ENCODE measurements at places on chromosomes 3 and 15.

GRCh38 chr15:93089727-93090305, 805 bp upstream of the RGMA start:
- no peak for DNase-seq

DNA sequence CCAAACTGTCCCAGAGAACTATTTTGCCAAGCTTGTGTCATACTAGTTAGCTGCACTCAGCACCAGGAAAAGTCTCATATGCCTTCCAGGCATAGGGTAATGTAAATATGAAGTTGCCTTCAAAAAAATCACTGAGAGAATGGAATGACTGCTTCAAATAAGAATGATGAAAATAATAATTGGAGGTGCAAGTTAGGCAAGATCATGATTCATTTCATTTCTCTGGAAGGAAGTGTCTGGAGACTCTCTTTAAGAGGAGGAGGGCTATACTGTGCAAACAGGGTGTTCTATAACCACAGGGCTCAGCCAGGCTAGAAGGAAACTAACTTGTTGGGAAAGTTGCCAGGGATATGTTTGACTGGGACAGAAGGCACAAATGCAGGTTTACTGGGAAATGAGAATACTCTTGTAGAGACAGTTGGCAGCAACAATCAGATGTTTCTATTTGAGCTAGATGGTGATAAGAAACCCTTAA, 4.3 kb downstream of the SIDT1 start:
- DNase-seq: no peak

- peak; percentile 13 for DNase-seq
Observed at GRCh38 chr3:194688200-194688740, 2.6 kb downstream of the FAM43A start.

DNA sequence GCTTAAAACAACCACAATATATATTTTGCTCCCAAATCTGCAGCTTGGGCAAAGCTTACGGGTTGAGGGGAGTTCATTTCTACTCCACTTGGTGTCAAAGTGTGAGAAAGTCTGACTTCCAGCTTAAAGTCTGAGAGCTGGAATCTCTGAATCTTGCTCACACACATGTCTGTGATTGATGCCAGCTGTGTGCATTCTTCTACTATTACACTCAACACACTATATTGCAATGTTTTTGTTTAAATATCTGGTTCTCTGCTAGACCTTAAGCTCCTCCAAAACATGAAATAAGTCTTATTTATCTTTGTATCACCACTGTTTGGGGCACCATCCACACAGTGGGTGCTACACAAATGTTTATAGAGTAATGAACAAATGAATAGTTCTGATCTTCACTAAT, 36.7 kb upstream of the SECISBP2L start:
- DNase-seq: no peak

DNA sequence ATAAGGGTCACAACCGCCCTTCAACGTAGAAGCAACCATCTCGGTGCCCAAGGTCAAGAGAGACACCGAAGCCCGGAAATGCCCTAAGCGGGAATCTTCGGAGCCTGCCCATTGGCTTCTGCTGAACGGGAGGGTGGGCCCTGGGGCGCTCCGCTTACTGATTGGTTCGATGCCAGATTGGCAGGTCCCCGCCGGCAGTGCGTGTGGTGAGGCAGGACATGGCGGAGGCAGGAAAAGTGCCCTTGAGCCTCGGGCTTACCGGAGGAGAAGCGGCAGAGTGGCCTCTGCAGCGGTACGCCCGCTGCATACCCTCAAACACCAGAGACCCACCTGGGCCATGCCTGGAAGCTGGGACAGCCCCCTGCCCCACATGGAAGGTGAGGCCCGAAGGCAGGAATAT, at the start of gene REC114:
Gene REC114, plus strand, starts transcription at position 197 of the 400 bp plus-strand sequence. Its CDS starts 22 bp downstream, at position 219.
- no peak for DNase-seq

- DNase-seq: no peak
Observed at GRCh38 chr3:94115482-94115881, 52.6 kb downstream of the NSUN3 start.

DNA sequence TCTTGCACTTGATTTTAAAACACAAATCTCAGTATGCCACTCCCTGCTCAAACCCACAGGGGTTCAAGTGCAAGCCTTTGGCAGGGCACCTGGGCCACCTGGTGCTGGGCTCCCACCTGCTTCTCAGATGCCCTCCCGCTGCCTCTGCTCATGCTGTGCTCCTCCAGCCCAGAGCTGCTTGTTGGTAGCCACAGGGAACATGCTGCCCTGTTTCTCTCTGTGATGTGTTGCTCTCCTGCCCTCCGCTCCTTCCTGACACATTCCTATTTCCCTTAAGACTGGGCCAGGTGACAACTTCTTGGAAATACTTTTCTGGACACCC, 27.1 kb upstream of the KY start:
- no peak for DNase-seq

- DNase-seq: no peak
Observed at GRCh38 chr15:71562251-71562650, 248.1 kb upstream of the NR2E3 start.

DNA sequence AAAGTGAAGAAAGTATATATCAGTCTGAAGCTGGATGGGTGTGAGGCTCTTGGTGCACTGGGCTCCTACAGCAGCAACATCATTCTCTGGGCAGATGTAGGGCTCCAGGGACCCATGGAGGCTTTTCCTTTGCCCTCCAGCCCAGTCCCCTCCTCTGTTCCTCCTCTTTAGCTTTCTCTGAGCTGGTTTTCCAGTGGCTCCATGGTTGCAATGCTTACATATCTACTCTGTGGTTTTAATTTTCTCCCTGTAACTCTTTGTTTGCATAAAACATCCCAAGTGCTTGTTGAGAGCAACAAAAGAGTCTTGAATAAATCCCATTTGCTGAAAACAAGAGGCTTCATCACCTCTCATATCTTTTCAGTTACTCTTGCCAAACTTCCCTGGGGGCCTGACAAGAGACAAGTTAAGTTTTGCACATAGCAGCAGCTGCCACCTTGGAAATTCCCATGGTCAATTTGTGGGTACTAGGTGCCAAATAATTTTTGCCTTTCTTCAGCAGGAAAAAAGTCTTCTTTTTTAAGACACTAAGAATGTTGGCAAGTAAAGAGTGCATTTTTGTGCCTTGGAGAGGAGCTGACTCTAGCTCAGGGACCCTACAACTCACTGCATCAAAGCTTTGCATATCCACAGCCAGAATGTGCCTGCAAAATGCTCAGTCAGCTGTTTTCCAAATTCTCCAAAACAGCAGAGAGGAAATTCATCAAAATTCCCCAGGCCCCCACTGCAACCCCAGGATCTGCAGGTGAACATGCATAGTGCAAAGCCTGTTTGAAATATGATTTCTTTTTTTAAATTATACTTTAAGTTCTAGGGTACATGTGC, 41.9 kb downstream of the COLQ start:
- no peak for DNase-seq

DNA sequence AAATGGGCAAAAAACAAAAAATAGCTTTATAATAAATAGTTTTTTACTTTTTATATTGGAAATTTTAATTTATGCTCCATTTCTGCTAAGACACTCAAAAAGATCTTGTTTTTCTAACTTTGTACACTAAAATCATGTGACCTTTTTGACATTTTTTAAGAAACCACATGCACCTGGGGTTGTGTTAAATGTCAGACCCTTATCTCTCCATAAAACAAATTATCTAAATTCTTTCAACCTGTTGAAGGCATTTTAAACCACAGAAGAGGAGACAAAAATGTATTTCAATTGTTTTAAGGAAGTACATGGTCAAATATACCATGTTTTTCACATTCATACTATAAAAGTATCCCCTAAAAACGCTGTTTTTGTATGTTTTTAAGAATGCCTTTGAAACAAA, 29.2 kb downstream of the IFT80 start:
- no peak for DNase-seq

DNA sequence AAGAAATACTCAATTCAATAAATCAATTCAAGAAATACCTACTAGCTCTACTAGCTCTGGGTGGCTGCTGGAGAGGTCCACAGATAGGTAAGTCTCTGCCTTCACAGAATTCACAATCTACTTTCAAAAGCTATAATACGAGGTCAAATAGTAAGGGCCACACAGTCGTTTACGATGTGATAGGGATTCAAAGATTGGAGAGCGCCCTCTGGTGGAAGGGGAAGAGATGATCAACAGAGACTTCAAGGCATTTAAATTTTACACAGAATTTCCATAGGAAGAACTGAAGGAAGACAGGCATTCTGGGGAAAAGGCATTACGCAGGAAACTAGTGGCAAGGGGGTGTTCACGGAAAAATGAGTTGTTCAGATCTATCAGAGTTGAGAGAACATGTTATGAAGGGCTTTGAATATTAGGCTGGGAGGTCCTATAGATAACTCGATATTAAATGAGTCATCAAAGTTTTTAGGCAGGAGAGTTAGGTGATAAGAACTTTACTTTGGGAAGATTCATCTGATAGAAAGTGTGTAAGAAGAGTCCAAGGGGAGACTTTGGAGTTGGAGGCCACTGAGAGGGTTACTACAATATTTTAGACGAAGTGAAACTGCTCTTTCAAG, 128.8 kb downstream of the FRMD5 start:
- peak; percentile 27 for DNase-seq

- DNase-seq: no peak
Observed at GRCh38 chr15:82093774-82094211, 48.0 kb upstream of the MEX3B start.

DNA sequence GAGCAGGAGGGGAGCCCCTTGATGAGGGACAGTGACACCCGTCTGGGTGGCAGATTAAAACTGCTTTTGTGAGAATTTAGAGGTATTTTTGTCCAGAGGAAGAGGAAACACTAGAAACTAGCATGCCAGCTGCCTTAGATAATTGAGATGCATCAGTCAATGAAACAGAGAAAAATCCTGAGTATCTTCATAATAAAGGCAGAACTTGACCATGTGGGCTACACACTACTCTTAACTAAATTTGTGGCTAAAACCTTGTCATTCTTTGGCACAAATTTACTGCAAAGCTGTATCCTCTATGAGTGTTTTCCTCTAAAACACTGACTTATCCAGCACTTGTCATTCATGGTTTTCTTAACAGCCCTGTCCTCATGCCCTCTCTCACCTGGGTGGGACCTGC, 259.7 kb upstream of the TPM1 start:
- no peak for DNase-seq

DNA sequence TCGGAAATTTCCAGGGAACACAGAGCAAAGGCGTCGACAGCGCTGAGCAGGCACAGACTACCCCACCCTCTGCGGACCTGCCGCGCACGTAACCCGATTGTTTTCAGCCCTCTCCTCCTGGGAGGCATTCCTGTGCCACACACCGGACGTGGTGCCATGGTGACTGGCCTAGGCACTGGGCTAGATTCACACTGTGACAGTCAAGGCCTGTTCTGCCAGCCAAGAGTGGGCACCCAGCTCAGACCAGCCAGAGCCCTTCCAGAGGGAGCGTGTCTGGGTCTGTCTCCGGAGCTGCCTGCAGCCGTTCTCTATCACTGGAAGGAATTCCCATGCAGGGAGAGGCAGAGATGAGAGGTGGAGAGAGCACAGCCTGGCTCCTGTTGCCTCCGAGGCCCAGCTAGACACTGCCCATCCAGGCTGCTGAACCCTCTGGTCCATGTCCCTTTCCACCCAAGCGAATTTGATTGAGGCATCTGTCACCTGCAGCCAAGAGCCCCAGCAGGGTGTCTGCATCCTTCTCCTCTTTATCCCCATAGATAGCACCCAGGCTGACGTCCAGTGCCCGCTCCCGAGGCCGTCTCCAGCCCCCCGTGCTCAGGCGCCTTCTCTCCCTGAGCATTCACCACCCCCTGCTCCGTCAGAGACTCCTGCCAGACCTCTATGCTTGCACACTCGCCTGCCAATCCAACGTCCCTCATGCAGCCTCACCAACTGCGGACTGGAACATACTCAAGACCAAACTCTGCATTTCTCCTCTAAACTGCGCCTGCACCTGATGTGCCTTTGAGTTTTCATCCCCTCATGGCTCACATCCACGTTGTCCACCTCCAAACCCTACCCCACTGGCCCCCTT, 267.5 kb downstream of the OCA2 start:
- no peak for DNase-seq

GRCh38 chr15:96187341-96188305, 142.9 kb upstream of the NR2F2 start:
- DNase-seq: no peak

DNA sequence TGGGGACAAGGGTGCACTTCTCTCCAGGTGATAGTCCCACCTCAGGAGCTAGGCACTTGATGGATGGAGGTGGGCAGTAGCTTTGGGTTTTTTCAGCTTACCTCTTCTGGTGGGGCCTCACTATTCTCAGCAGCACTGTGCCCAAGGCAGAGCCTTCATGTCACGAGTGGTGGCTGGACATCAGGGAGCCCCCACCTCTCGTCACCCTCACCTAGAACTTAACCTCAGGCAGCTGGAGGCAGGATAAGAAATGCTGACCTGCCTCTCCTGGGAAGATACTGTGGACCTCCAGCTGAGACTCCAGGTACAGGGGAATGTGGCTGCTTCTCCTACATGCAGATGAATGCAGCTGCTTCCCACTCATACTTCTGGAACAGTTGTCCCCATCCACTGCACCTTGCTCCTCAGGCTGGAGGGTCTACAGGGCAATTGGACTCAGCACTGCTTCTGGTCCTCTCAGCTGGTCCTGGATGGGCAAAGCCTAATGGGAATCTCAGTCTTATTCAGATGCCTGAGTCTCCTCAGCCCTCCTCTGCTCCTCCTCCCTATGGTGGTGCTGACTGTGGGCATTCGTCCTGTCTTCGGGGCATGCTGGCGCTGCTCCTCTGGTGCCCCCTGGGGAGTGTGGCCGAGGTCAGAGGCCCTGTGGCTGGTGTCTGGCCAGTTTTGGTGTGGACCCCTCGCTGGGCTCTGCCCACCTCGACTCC, 129.9 kb downstream of the KLF13 start:
- DNase-seq: no peak

DNA sequence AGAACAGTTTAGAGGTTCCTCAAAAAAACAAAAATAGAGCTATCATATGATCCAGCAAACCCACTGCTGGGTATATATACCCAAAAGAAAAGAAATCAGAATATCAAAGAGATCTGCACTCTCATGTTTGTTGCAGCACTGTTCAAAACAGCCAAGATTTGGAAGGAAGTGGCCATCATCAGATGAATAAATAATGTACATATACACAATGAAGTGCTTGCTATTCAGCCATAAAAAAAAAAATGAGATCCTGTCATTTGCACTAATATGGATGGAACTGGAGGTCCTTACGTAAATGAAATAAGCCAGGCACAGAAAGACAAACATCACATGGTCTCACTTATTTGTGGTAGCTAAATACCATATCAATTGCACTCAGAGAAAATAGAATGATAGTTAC, 58.4 kb downstream of the SCAPER start:
- no peak for DNase-seq

- DNase-seq: no peak
Observed at GRCh38 chr3:119340014-119340413, 45.8 kb downstream of the ARHGAP31 start.

GRCh38 chr3:77052733-77053670, 13.1 kb downstream of the ROBO2 start:
- no peak for DNase-seq

- no peak for DNase-seq
Observed at GRCh38 chr3:27666708-27667107, 55.4 kb downstream of the EOMES start.

- no peak for DNase-seq
Observed at GRCh38 chr3:83500931-83501330, 1457.9 kb upstream of the CADM2 start.

- no peak for DNase-seq
Observed at GRCh38 chr3:119627461-119627860, 29.8 kb downstream of the PLA1A start.

GRCh38 chr3:94525043-94525442, 462.2 kb downstream of the NSUN3 start:
- DNase-seq: no peak

GRCh38 chr3:178851564-178851963, 220.0 kb downstream of the ZMAT3 start:
- DNase-seq: no peak

Measured in stimulated activated CD8-positive, alpha-beta memory T cell treated with anti-CD3 and anti-CD28 coated beads, Interleukin-4, amount 100 ng/mL, for 1 hour (primary cell).